ENCODE measurements at places on chromosomes 4 and X.

- DNase-seq = no peak
Measured at GRCh38 chrX:57211906-57212305, 74.6 kb upstream of the FAAH2 start.

DNA sequence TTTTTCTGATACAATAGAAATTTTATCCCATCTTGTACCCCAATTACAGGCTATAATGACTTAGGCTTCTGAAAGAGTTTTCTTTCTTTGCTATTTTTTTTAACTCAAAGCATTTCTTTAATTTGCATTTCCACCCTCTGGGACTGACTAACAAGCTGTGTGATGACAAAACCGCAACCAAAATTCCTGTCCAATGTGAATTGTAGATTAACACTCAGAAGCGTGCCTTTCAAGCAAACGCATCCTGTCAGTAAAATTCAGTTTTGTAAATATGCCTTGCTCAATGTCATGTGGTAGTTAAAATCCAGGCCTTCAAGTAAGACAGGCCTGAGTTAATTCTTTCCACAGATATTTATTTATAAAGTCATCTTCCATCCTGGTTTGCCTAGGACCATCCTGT lies 50.3 kb downstream of the STK32B start:
- DNase-seq = peak; percentile 30

- peak; percentile 38 for DNase-seq
Measured at GRCh38 chrX:72003811-72004750, 93.4 kb downstream of the NHSL2 start.

DNA sequence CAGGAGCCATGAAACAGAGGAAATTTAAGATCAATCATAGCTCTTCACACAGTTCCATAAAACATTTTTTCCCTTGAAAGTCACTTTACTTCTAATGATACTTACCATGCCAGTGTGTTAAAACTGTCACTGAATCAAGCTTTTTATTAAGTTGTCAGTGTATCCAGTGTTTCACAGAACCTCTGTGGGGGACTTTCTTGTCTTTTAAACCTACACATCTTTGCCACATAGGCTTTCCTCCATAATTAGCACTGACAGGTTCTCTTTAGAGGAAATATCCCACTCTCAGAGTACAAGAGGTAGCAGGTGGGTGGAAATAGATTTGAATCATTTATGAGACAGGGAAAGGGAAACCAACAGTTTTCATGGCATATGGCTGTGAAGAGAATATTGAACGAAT lies 25.8 kb upstream of the DYNLT3 start:
- no peak for DNase-seq

- DNase-seq = no peak
Measured at GRCh38 chr4:2163311-2163821, 78.6 kb downstream of the HAUS3 start.

- DNase-seq = no peak
Measured at GRCh38 chr4:184954482-184954881, 63.8 kb upstream of the HELT start.

DNA sequence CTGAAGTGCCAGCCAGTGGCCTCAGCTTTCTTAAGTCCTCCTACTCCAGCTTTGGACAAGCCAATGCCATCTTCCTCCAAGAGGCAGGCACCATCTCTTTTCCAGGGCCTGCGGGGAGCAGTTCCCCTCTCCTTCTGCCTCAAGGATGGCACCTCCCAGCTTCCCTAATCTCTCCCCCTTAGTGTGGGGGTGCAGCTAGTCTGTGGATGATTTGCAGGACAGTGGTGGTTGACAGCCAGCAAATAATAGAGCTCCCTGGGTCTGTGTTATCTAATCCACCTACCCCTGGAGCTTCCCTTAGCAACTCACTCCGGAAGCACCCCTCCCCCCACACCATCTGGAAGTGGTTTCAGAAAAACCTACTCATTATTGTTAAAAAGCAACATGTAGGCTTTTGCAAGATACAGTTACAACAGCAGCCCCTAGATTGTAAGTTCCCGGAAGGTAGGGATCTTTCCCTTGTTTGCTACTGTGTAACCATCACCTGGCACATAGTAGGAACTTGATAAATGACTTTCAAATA lies 247.1 kb downstream of the BCOR start:
- DNase-seq = no peak

- DNase-seq = no peak
Measured at GRCh38 chr4:123166023-123166422, 230.6 kb upstream of the SPRY1 start.

DNA sequence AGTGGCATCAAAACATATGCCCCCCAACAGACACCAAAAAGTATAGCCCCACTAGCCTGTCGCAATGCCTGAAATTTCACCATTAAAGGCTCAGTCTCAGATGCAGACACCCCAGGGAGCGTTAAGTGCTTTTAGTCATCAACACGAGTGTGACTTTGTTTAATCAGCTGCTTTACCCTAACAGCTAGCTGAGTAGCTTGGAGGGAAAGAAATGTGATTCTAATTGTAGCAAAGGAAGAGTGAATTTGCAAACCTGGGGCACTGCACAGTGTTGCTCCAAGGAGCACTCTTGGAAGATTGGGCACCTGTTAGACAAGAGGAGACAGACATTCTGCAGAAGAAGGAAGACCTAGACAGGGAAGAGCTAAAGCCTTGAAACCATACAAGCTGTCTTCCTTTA lies 145.1 kb downstream of the BEND2 start:
- DNase-seq = no peak

GRCh38 chr4:11587797-11588196 lies 159.1 kb upstream of the HS3ST1 start:
- DNase-seq = no peak

DNA sequence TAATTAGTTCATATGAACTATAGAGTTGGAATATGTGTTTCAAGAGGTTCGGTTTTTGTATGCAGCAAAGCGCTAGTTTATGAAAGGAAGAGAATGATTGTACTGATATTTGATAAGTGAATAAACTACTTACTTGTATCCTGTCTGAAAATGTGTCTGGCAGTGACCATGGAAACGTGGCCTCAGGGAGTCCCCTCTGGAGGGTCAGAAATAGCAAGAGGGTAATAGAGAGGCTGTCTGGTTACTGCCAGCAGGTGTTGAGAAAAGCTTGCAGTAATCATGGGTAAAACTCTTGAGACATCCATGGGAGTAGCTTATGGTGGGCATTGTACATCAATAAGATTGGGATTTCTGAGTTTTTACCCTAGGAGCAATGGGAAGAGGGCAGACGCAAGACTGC lies 77.1 kb downstream of the DCLK2 start:
- no peak for DNase-seq

- DNase-seq = peak; percentile 81
Measured at GRCh38 chrX:9342561-9343051, 122.3 kb upstream of the TBL1X start.

DNA sequence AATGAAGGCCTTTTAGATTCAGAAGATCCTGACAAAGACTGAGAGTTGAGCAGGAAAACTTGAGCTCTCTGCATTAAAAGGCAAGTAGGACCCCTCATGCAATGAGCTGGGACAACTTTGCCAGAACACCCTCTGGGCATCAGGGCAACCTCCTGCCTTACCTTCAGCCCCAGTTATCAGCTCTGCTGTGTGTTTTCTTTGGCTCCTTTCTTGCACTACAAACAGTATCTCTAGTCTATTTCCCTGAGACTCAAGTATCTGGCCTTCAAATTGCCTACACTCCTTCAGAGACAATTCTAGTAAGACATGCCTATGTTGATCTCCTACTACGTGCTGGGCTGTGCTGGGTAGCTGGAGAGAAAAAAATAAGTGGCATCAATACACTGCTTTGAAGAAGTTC lies 192.2 kb downstream of the MID1IP1 start:
- no peak for DNase-seq

- DNase-seq = no peak
Measured at GRCh38 chrX:24899391-24899790, 116.4 kb downstream of the ARX start.

GRCh38 chr4:15262396-15262795 lies 165.4 kb upstream of the C1QTNF7 start:
- no peak for DNase-seq

DNA sequence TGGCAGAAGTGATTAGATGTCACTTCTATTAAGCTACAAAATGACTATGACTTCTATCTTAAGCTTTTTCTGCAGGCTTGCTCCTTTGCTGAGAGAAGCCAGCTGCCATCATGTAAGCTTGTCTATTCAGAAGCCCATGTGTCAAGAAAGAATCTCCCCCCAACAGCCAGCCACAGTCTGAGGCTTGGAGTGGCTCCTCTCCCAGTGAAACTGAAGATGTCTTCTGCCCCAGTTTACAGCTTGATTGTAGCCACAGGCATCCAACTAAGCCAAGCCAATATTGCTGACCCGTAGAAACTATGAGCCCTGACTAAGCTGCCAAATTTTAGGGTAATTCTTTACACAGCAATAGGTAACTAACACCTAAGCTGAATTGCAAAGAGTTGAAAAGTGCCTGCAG lies 26.7 kb upstream of the SLC10A7 start:
- peak; percentile 2 for DNase-seq

DNA sequence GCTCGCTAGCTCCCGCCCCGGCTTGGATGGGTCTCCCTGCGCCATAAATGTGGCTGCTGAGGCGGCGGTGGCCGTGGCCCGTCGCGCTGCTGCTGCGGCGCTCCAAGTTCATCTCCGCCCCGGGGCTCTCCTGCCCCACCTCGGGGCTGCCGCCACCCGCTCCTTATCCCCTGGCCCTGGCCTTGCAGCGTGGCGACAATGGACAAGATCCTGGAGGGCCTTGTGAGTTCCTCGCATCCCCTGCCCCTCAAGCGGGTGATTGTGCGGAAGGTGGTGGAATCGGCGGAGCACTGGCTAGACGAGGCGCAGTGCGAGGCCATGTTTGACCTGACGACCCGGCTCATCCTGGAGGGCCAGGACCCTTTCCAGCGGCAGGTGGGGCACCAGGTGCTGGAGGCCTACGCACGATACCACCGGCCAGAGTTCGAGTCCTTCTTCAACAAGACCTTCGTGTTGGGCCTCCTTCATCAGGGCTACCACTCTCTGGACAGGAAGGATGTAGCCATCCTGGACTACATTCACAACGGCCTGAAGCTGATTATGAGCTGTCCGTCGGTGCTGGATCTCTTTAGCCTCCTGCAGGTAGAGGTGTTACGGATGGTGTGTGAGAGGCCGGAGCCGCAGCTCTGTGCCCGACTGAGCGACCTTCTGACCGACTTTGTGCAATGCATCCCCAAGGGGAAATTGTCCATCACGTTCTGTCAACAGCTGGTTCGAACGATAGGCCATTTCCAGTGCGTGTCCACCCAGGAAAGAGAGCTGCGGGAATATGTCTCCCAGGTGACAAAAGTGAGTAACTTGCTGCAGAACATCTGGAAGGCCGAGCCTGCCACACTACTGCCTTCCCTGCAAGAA lies 763 bp downstream of the USP38 start:
- no peak for DNase-seq

DNA sequence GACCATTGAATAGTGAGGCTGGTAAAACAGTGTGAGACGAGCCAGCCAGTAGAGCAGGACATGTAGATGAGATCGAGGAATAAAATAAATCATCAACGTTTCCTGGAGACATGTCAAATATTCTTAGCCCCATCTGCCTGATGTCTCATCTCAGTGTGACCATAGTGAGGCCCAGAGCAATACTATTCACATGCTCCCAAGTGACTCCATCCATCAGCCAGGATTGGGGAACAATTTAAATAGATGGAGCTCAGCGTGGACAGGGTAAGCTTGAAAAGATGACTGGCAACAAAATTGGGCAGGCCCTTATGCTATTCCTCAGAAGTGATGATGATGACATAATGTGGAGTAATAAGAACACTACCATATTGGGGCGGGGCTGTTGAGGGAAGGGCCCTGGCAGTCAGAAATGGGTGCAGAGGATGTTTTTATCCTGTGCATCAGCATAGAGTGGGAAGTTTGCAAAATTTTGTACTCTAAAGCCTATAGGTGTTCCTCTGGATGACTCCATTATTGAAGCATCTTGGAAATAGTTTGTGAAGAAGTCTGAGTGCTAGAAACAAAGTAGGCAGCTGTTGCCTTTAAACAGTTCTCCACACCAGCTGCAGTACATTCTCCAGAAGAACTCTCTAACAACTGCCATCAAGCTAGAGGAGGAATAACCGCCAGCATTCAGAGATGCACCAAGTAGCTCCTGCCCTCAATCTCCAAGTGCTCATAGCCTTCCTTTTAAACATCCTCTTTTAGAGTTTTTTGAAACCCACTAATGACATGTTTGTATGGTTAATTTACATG lies 333.0 kb downstream of the DCHS2 start:
- no peak for DNase-seq

- DNase-seq = no peak
Measured at GRCh38 chr4:7015383-7016035, 27.7 kb upstream of the TADA2B start.

DNA sequence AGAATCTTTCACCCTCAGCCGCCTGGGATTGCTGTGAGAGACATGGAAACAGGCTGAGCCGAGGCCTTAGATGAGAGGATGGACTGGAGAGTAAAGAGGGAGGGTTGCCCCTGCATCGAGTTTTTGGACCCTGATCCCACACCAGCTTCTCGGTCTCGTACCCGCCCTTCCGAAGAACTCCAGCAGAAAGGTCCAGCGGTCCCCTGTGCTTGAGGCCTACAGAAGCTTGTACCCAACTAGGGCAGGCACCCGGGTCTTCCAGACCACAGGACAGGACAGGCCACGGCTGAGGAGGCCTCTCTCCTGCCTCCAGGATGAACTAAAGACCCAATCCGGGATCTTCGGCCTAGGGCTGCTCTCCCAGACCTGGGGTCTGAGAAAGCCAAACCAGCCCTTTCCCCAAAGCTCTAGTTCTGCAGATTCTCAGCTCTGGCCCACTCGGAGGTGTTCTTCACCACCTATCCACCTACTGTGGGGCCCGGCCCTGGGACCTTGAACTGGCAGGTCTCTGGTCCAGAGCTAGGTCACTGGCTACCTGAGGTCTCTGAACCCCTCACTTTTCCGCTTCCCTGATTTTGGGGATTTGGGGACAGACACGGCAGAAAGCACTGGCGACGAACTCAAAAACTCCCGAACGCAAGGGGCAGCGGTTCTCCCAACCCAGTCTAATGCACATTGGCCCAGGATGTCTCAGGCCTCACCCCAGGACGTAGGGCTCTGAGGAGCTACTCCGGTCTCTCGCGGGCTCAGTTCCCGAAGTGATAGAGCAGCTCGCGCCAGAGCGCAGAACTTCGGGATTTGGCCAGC lies 1.1 kb downstream of the NKX3-2 start:
- no peak for DNase-seq

DNA sequence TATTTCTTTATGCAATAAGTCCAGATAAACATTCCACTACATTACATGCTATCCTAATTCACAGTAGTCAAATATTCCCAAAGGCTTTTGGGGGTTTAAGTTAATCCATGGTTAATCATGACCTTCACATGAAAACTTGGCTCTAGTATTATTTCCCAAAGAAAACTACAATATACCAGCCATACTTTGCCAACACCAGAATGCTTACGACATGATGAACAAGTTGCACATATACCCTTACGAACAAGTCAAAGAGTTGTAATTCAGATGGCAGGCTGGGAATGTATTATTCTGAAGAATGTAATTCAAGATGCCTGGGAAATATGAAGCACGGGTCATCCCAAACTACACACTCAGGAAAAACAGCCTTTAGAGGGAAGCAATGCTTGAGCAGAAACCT lies 499.6 kb downstream of the PPARGC1A start:
- no peak for DNase-seq

- no peak for DNase-seq
Measured at GRCh38 chr4:23268072-23268771, 575.5 kb downstream of the GBA3 start.

- no peak for DNase-seq
Measured at GRCh38 chrX:84876876-84877275, 126.8 kb upstream of the APOOL start.
